Spinal cord (tissue), 10 donors: ENCODE measurements at places on chromosomes 13 and 19. TPM values are rescaled to one million over a fixed set of nuclear protein-coding genes. Genes with fewer than 3 reads are reported as not detected.

DNA sequence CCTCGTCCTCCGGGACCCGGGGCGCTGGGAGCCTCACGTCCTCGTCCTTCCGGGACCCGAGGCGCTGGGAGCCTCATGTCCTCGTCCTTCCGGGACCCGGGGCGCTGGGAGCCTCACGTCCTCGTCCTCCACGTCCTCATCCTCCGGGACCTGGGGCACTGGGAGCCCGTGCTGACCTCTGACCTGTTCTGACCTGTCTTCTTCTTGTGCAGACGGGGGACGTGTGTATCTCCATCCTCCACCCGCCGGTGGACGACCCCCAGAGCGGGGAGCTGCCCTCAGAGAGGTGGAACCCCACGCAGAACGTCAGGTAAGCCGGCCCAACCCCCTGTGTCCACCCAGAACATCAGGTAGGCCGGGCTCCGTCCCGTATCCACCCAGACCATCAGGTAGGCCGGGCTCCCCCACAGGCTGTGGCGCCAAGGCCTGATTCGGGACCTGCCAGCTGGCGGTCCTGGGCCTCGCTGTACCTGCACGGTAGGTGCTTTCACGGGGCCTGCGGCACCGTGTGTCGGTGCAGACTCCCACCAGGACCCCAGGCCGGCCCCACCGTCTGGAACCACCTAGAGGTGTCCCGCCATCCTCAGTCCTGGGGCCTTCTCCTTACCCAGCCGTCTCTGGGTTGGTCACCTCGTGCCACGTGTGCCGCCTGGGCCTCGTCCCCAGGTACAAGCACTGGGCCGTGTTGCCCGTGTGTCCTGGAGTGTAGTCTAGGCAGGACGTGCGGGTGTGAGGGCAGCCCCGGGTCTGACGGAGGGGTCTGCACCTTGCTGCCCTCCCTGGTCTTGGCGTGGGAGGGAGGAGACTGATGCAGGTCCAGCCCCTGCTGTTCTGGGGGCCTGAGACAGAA, 4.7 kb downstream of the CDC34 start:
- no peaks in the 10 kb centered on the region for H3K27me3 ChIP-seq
- H3K36me3 ChIP-seq = peaks cover 77% of the 10 kb centered on the region
- H3K4me3 ChIP-seq = no peak overlapping the region
- H3K27ac ChIP-seq = no peak overlapping the region

The PSG11 gene
- polyA plus RNA-seq = 0.36 TPM

The OVOL3 gene
- 0.56 TPM for polyA plus RNA-seq

The SLITRK6 gene
- polyA plus RNA-seq = 2.7 TPM

- DNase-seq = no peak
- H3K4me1 ChIP-seq = peaks cover 4% of the 10 kb centered on the region
- H3K36me3 ChIP-seq = no peaks in the 10 kb centered on the region
- no peak overlapping the region for H3K4me3 ChIP-seq
- no peak overlapping the region for H3K27ac ChIP-seq
These were observed 2.0 kb downstream of the CAB39L start for GRCh38 chr13:49441846-49442245.

DNA sequence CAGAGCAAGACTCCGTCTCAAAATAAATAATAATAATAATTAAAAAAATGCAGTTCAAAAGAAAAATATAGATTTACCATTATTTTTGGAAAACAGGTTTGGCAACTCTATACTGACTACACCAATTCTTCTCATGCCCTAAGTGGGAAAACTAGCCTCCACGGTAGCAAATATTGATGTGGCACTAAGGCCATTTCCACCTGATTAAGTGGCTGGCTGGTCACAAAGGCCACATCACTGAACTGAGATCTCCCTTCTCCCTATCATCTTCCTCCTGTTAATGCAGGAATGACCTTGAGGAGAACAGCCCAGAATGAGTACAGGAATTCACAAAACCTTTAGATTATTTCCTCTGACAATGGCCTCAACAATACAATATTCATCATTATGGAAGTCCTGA, 18.6 kb downstream of the ZNF814 start:
- no peak for DNase-seq
- H3K4me3 ChIP-seq = no peak overlapping the region

- no peaks in the 10 kb centered on the region for H3K4me1 ChIP-seq
- DNase-seq = no peak
- no peak overlapping the region for H3K27ac ChIP-seq
- no peaks in the 10 kb centered on the region for H3K27me3 ChIP-seq
These were observed 11.1 kb downstream of the ZNF417 start for GRCh38 chr19:57905258-57905657.

- peaks cover 30% of the 10 kb centered on the region for H3K36me3 ChIP-seq
- peak overlapping the region; percentile 47 for H3K27ac ChIP-seq
- no peak for DNase-seq
- H3K27me3 ChIP-seq = no peaks in the 10 kb centered on the region
- peaks cover 60% of the 10 kb centered on the region for H3K4me1 ChIP-seq
These were observed 40.8 kb downstream of the ZSWIM4 start for GRCh38 chr19:13835791-13836723.

- peak overlapping the region; percentile 91 for H3K27ac ChIP-seq
- H3K36me3 ChIP-seq = peaks cover 82% of the 10 kb centered on the region
- peaks cover 75% of the 10 kb centered on the region for H3K4me1 ChIP-seq
- no peak for DNase-seq
- no peaks in the 10 kb centered on the region for H3K27me3 ChIP-seq
These were observed 67.1 kb downstream of the KDM4B start for GRCh38 chr19:5035793-5036697.

GRCh38 chr19:2084993-2085720, 11.0 kb downstream of the MOB3A start:
- no peak overlapping the region for H3K27ac ChIP-seq
- DNase-seq = no peak
- H3K27me3 ChIP-seq = no peaks in the 10 kb centered on the region
- no peak overlapping the region for H3K4me3 ChIP-seq
- peaks cover 77% of the 10 kb centered on the region for H3K36me3 ChIP-seq
- H3K4me1 ChIP-seq = peaks cover 14% of the 10 kb centered on the region

DNA sequence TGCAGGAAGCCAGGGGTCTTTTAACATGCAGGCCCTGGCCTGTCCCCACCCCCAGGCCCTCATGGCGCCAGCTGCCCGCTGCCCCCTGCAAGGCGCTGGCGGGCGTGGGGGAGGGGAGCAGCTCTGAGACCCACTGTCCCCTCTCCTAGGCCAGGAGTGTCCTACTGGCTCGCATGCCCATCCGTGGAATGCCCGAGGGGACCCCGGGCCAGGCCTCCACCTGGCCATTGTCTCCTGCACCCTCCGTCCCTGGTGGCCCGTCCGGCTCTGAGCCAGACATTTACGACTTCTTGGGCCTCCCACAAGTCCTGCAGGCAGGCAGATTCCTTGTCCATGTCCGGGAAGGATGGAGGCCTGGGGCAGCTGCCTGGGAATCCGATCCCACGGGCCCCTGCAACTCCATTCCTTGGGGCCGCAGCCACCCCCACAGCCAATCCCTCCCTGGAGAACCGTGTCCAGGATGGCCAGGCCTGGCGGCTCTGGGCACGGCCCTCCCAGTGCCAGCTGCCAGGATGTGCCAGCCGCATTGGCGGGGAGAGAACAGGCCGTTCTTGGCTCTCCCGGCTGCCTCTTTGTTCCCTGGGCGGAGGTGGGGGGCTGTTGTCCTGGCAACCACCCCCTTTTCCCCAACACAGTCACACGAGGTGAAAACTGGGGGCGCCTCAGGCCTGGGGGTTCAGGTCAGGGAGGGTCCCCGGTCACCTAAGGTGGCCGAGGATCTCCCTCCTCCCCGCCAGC, 10.5 kb upstream of the PLIN3 start:
- H3K27ac ChIP-seq = peak overlapping the region; percentile 92
- DNase-seq = peak; percentile 90
- no peaks in the 10 kb centered on the region for H3K36me3 ChIP-seq
- H3K27me3 ChIP-seq = no peaks in the 10 kb centered on the region

DNA sequence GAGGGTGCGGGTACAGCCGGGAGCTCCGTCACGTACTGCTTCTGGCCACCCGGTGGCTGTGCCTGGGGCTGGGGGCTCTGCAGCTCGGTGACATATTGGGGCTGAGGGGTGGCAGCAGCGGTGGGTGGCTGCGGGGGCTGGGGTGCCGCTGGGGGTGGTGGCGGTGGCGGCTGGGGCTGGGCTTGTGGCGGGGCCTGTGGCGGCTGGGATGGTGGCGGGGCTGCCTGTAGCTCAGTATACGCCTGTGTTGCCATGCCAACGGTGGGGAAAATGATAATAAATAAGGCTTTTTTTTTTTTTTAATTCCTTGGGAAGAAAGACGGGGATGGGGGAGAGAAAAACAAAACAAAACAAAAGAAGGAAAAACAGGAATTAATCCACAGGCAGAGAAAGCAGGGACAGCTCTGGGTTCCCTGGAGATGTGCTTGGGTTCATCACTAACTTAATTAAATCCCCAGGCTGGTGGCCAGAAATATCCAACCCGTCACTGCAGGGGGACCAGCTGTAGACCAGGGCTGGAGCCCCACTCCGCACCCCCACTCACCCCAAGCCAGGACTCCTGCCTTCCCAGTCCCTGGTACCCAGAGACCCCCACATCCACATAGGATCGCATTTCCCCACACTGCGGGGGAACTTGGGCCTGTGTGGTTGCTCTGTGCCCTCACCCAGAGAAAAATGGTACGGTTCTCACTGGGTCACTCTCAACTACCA, 12.4 kb downstream of the RFX1 start:
- peaks cover 74% of the 10 kb centered on the region for H3K36me3 ChIP-seq
- peak; percentile 44 for DNase-seq
- H3K27ac ChIP-seq = no peak overlapping the region
- H3K27me3 ChIP-seq = no peaks in the 10 kb centered on the region
- peaks cover 12% of the 10 kb centered on the region for H3K4me1 ChIP-seq
- no peak overlapping the region for H3K4me3 ChIP-seq
